WTC11 (cell line): ENCODE measurements at places on chromosomes 12 and 14.

GRCh38 chr12:114746297-114747011, 62.5 kb upstream of the TBX3 start:
- no peak for DNase-seq

DNA sequence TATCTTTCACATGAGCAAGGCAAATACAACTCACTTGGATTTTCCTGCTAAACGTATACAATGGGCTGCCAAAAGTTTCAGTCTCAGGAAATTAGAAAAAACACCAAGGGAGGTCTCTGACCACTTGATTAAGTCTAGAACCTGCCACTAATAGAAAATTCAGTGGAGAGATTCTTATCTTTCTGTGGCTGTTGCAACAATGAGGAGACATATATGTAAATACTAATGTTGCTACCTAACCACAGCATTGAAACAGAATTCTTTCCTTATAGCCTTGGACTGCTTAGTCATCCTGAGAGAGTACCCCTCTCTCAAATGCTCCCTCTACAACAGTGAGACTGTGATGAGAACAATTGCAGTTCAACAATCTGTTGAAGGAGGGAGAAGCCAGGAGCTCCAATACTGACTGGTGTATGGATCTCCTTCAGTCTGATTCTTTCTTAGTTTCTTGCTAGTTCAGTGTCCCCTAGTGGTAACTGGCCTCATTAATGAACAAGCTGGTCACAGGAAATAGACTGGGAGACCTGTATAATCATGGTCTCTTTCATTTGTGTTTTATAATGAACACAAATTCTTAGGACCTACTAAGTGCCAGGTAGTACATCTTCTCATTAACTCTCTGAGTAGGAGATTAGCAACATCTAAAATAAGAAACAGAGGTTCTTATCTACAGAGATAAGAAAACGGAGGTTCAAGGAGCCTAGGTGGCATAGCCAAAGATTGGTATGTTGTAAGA, 164.5 kb downstream of the SLC38A4 start:
- no peak for DNase-seq

DNA sequence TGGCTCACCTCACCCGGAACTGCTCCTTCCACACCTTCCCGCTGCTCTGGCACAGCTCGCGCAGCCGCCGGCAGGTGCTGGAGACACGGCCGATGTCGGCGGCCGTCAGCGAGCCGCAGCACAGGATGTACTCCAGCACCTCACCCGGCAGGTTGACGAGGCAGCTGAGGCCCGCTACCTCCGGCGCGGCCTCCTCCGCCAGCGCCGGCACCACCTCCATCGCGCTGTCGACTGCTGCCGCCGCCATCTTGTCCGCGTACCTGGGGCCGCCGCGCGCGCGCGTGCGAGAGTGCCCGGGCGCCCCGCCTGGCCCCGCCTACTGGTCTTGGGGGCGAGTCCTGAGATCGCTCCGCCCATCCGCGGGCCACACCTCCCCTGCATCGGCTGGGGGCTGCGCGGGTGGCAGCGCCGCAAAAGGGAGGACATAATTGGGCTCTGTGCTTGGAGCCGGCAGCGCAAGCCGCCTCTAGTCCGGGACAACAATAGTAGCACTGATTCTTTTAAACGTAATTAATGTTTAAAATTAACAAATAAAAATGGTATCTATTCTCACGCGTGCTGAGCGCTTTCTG, at the start of gene FBXO21:
Gene FBXO21 (minus strand): TSS at position 261 of the 572 bp plus-strand sequence. CDS start 14 bp downstream, at position 247.
- DNase-seq = peak; percentile 94

DNA sequence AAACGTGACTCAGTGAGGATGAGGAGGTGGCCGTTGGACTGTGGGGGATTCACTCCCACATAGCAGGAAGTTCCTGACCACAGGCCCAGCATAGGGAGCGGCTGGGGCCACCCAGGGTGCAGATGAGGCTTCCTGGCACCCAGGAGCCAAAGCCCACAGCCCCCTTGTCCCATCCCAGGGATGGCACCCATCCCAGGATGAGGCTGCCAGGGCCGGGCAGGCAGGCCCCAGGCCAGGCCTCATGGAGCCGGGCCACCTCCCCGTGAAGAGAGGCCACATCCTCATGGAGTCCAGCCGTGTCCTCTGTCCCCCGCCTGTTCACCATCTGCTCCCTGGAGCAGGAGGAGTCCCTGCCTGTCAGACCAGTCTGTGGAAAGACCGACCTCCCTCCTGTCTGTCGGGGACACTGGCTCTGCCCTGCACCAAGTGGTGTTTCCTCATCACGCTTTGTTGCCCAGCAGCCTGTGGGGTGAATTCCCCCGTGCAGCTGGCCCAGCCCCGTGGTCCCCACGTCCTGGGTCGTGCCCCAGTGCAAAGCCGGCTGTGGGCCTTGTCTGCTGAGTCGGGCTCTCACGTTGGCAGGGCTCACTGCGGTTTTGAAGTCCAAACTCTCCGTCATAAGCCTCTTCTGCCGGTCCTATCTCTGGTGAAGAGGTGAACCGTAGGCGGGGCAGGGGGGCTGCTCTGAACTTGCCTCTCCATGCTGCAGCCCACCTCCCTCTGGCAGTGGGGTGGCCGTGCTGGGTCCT, 24.5 kb downstream of the MMP17 start:
- no peak for DNase-seq

DNA sequence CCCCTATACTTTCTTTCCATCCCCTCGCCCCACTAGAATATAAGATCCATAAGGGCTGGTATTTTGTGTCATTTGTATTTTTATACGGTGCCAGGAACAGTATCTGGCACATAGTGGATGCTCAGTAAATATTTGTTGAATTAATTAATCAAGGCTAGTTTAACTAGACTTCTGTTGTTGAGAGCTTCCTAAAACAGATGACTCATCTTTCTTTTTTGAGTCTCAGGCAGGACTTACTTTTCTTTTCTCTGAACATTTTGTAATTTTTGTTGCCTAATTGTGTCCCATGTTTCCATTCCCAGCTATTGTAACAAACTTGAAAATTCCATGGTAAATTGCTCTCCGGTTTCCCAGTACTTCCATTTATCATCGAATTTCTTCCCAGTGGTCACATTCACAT, 16.7 kb downstream of the STK38L start:
- no peak for DNase-seq

DNA sequence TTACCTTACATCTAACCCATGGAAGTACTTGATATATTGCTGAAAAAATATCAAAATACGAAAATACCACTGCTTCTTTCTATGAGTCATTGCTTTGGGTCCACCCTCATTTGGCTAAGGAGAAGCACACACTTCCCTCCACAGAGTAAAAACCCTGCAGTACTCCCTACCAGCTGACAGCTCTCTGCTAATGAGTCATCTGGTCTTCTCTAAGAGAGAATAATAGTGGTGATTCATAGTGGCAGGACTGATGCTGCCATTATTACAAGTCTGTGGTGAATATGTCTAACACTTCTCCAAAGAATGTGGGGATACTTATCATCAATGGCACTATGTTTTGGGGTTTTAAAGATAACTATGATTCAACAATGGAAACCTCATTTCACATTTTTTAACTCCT, 90.7 kb downstream of the PPFIA2 start:
- no peak for DNase-seq

DNA sequence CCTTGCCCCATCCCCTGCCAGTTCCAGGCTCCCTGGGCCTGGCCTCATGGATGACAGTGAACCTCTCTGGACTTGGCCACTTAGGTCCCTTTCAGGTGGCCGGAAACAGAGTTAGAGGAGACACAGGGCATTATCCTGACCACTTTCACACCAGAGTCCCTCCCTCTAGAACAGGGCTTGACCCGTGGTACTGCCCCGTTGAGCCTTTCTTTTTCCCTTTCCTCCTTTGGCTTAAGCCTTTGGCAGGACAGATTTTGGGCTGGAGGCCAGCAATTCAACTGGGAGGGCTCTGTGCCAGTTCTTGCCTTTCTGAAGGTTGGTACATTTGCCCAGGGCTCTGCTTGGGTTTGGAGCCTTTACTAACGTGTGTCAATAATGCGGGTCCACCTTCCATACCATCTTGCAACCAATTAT, 22.8 kb downstream of the TPCN1 start:
- DNase-seq = no peak

DNA sequence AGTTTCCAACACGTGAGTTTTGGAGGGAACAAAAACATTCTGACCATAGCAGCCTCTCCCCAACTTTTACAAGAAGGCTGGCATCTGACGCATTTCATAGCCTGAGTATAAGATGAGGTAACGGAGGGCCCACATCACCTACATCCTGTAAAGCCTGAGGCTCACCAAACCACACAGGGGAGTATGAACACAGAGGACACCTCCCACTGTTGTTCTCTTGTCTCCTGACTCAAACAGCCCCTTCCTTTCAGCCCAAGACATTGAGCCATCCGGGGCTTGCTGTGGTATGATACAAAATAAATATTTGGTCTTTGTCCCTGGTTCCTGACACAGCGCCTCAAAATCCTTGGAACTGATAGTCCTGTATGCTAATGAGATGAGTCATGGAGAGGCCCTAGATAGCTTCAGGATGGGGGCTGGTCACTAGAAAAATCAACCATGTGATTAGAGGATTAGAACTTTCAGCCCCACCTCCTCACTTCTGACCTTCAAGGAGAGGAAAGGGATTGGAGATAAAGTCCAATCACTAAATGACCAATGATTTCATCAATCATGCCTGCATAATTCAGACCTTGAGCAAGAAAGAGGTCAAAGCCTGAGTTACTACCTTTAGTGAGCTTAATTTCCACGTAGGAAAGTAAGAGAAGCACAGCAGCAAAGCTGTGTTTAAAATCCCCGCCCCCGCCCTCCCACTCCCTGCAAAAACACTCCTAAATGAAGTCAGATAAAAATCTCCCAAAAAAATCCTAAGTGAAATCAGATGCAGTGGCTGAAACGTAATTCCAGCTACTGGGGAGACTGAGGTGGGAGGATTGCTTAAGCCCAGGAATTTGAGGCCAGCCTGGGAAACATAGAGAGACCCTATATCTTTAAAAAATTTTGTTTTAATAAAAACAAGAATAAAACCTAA, 236.4 kb downstream of the PCNX1 start:
- DNase-seq = no peak

- peak; percentile 49 for DNase-seq
These were observed 73.9 kb upstream of the TBX5 start for GRCh38 chr12:114479831-114480230.

GRCh38 chr12:49924628-49925246, 21.0 kb upstream of the FAIM2 start:
- no peak for DNase-seq

DNA sequence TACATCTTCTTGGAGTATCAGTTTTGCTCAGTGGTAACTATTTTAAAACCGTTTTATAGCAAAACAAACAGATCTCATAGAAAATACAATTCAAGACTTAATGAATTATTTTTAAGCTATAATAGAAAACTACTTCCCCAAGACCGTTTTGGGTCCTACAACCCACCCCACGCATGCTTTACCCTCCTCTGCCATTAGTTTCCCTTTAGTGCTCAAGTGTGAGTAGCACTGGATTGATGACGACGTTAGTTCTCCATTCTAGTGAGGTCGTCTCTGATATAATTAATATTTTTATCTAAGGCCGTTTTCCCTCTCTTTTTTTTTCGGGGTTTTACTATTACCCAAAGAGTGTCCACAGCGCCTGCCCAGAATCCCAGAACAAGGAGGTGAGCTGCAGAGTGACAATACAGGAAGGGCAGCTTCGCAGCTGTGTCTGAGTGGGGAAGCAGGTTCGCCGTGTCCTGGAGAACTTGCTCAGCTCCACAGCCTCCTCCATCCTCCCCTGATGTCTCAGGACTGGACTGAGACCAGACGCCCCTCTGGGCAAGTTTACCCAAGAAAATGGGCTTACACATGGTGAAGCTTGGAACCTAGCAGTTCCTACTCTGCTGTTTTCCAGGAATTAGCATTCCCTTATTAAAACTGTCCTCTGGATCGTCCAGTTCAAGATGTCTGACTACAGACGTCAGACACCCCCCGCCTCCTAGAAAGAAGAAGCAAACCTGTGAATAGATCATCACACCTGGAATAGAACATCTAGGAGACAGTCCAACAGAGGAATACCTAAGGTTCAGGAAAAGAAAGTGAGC, 31.9 kb upstream of the MON2 start:
- DNase-seq = no peak

- no peak for DNase-seq
These were observed 216.2 kb downstream of the APAF1 start for GRCh38 chr12:98861251-98861650.

GRCh38 chr12:50845021-50845647, 2.4 kb downstream of the TMPRSS12 start:
- no peak for DNase-seq

DNA sequence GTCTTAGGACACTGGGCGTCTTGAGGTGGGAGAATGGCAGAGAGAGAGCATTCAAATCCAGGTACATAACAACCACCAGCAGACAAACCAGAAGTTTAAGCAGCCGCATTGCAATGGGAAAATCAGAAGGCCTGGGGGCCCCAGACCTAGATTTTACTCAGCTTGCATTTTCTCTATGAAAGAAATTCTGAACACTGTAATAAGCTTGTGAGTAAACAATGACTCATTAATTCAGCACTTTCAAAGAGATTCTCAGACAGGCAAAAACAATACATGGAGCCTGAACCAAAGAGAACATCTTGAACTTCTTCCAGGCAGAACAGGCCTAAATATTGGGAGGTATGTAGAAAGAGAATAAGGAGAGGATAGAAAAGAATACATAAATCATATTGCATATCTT, 69.8 kb upstream of the IFNG-AS1 start:
- DNase-seq = no peak

GRCh38 chr12:16785524-16785923, 179.6 kb upstream of the LMO3 start:
- DNase-seq = no peak

DNA sequence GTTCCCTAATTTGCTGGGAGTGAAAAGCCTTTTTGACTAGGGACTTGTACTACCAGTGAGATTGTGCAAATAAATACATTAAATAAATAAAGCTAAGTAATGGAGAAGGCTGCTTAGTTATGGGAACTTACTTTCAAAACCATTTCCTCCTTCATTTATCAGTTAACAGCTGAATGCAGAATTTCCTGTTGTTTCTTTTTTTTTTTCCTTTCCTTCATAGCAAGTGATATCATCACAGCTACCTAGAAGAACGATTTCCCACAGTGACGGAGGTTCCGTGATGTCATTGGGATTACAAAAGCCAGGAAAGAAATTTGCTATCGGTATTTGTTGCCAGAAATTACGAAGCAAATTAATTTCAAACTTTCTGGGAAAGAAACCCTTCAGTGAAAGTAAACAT, 42.1 kb upstream of the SOCS2 start:
- DNase-seq = no peak

DNA sequence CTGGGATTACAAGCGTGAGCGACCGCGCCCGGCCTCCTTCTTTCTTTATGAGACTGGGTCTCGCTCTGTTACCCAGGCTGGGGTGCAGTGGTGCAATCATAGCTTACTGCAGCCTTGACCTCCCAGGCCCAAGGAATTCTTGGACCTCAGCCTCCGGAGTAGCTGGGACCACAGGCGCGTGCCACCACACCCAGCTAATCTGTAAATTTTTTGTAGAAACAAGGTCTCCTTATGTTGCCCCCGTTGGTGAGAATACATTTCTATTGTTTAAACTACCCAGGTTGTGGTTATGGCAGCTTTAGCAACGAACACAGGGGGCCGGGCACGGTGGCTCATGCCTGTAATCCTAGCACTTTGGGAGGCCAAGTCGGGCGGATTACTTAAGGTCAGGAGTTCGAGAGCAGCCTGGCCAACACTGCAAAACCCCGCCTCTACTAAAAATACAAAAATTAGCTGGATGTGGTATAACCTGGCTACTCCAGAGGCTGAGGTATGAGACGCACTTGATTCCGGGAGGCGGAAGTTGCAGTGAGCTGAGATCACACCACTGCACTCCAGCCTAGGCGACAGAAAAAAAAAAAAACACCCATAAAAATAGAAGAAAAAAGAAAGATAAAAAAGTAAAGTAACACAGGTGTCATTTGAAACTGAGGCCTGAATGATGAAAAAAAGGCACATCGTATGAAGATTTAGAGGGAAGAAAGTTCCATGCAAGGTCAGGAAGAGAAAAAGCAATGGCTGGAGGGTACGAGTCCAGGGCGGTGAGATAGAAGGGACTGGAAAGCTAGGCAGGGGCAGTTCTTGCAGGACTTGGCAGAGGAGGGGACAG, 977 bp upstream of the TMEM120B start:
- no peak for DNase-seq
